Calu3 (cell line): ENCODE measurements at places on chromosomes 2 and 18. TPM values are rescaled to one million over a fixed set of nuclear protein-coding genes. Genes with fewer than 3 reads are reported as not detected.

Gene PROKR1
- not detected in 2 replicates for total RNA-seq

- DNase-seq, result peak; percentile 52
Measured at GRCh38 chr18:47931718-47932103, 1.3 kb upstream of the SMAD2 start.

GRCh38 chr18:31659576-31660177, 24.7 kb downstream of the B4GALT6 start:
- no peak for DNase-seq

DNA sequence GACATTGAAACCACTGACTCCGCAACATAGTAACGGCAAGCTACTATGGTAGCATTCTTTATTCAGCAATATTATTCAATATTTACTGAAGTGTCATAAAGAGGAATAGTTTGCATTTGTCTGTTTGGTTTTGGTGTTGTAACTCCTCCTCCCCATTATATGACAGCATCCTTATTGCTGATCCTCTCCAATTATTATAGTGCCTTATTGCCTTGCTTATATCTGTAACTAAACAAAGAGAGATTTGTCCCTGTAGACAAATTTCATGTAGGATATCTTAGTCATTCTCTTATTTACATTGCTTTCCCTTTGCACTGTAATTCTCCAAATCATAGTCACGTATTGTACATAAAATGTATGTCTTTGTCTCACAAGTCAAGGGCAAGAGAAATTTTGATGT, 1041.2 kb upstream of the ZEB2 start:
- no peak for DNase-seq

GRCh38 chr18:12520442-12520992, 112.8 kb downstream of the PRELID3A start:
- DNase-seq, result no peak

Gene PROM2
- total RNA-seq, result 24.7 and 29.9 TPM in 2 replicates

GRCh38 chr2:7096726-7097352, 179.6 kb downstream of the RNF144A start:
- DNase-seq, result no peak

Gene KCNE4
- not detected in 2 replicates for total RNA-seq

- no peak for DNase-seq
Measured at GRCh38 chr18:11148680-11149440, 509 bp downstream of the PIEZO2 start.

Gene GPR35
- 40.3 and 49.4 TPM in 2 replicates for total RNA-seq

DNA sequence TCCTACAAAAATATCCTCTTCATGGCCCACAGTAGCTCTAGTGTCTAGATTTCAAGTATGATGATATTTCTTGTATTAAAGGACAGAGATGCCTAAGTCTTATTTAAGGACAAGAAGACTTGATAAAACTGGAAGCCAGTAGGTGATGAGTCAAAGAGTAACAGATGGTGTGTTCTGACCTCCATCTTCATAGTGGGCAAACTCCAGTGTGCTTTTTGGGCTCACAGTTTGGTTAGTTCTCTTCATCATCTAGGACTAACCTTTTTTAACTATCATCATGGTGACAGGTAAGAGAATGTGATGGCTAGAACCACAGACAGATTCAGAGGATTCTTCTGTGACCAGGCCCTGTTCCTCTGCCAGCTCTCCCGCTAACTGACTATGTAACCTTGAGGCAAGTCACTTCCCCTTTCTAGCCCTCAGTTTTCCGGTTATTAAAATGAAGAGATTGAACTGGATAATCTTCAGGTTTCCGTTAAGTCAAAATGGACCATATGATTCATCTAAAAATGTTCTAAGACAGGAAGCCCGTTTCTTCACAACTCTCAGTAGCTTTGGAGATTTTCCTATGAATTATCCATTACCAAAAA, 140.3 kb upstream of the RASGRP3 start:
- DNase-seq, result no peak

DNA sequence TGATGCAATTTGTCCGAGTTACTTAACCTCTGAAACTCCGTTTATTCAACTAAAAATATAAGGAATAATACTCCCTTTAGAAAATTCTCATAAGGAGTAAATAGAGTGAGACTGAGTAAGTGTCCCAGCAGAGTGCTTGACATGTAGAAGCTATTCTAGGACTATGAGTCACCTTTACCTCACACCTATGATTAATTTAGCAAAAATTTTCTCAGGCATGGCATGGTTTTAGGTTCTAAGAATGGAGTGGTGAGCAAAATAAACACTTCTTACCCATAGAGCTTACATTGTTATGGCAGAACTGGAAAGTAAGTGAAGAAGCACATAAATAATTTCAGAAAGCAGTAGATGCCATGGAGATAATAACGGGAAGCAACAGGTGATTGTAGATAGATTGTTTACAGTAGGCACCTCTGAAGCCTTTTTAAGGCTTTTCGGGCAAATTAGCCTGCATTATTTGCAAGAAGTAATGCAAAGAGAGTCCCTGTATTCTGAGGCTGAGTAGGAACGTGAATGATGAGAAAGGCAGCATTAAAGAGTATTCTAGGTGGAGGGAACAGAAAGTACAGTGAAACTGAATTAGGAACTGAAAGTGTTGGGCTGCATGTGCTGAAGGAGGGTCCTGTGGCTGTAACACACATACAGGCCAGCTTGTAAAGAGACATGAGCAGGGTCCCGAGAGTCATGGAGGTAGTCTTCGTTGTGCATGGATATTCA, 209.2 kb downstream of the ZNF407 start:
- DNase-seq, result peak; percentile 14
